ENCODE measurements at places on chromosomes 2 and 18.
A peak's percentile ranks its signal among the peaks of the same experiment; 100 is the strongest.

DNA sequence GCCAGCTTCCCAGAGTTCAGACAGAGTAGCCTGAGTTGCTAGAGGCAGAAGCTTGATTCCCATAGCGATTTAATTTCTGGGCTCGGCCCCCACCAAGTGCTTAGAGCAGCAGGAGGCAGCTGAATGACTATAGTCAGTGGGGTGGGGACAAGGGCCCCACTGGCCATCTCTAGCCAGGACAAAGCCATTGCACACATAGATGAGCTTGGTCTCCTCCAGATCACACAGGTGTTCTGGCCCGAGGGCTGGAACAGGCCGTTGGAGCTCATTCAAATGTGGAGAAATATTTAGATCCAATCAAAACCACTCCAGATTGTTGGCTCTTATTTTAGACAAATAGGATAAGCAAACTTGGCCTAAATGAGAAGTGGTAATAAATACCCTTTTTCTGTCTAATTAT is 287.3 kb upstream of the NCKAP5 start:
- DNase-seq = no peak

GRCh38 chr18:64693766-64694165 is 544.9 kb upstream of the LINC00305 start:
- DNase-seq = no peak

DNA sequence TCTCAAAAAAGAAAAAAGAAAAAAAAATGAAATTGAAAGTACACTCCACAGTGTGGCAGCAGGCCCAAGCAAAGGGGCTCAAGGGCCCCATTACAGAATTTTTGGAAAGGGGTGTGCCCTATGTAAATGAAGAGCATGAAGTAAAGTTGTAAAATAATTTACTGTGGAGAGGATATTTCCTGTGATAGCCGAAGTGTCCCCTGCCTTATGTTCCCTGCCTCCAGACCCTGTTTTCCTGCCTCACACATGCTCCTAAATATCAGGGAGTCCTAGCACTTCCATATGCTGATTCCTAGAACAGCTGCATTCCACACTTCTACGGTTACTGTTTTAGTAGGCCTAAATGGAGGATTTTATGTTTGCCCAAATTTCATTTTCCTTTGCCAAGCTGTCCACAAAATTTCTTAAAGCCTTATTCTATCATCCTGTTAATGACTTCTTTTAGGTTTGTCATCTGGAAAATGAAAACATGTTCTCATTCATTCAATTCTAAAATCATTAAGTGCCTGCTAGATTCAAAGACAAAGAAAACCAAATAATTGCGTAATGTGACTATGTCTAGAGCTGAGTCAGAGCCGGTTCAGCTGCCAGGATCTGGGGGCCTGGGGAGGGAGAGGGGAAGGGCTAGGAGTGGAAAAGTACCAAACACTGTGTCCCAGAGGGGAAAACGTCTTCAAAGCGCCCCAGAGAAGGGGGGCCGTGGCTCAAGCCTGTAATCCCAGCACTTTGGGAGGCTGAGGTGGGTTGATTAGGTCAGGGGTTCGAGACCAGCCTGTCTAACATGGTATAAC is 25.9 kb upstream of the IMPA2 start:
- no peak for DNase-seq

DNA sequence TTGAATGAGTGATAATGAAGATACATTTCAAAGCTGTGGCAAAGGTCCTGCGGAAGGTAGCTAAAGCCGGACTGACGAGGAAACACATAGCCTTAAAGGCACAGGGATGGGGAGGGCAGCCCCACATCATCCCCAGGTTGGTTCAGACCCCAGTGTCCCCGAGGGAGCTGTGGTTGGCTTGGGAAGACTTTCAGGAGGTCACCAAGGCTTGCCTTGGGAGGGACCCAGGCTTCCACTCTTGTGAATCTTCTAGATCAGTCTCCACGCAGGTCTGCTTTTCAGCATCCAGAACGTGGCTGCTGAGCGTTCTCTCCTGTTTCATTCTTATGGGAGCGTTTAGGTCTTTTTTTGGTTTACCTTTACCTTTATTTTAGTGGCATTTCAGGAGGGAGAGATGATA is 16.8 kb downstream of the KIF1A start:
- DNase-seq = peak; percentile 17

DNA sequence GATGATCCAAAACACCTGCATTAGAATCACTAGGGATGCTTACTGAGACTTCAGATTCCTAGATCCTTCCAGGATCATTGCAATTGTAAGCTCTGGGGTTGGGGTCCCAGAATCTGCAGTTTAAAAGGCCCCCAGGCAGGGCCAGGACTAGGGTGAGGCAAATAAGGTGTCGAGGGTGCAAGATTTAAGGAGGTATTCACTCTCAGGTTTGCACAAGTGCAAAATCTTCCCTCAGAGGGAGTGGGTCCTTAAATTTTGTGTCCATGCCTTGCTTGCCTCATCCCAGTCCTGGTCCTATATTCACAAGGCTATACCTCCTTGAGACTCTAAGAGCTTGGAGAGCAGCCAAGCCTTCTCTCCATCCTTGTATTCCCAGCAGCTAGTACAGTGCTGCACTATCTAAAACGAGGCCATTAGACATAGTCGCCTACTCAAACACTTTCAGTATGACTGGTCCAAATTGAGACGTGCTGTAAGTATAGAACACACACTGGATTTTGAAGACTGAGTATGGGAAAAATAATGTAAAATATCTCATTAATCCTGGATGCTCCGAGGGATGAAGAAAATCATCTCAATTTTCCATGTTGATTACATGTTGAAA is 31.6 kb upstream of the MREG start:
- DNase-seq = no peak

DNA sequence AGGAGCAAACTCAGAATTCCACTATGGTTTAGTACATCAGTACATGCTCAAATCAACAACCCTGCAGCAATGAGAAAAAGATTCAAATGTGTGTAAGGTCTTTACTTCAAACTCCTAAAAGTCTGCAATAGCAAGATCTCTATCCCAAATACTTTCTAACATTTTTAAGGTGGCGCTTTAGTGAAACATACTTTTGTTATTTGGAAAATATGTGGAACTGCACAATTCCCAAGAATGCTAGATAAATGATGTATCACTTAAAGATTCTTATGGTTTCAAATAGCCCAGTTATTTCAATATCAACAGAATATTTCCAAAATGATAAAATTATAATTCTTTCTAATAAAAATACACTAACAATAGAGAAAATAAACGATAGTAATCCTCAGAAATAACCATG is 227.6 kb upstream of the SMAD7 start:
- DNase-seq = no peak

GRCh38 chr18:54215069-54215468 is 9.4 kb downstream of the MBD2 start:
- no peak for DNase-seq

DNA sequence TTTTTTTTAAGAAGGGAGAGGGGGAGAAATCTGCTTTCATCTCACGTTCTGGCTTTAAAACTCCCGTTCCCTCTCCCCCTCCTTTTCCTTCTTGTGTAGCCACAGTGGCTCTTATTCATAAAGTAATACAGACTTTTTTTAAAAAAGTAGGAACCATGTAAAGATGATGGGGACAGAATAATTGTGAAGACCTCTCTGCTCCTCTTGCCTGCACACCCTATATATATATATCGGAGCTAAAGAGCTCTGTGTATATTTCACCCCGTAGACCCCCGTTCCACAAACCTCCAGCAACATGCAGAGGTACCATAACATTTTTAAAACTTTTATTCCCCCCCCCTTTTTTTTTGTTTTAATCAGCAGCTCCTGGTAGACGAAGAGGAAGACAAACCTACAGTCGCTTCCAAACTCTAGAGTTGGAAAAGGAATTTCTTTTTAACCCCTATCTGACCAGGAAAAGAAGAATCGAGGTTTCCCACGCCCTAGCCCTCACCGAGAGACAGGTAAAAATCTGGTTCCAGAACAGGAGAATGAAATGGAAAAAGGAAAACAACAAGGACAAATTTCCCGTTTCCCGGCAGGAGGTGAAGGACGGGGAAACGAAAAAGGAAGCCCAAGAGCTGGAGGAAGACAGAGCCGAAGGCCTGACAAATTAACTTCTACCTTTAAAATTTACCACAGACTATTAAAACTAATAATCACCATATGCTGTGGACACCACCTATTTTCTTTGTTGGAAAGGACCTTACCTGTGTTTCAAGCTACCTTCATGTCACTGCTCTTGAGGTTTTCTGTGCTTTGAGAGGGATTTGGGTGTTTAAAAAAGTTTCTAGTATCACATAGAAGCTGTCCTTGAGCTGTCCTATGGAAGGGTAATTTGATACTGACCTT is 1.7 kb downstream of the HOXD8 start:
- DNase-seq = no peak

DNA sequence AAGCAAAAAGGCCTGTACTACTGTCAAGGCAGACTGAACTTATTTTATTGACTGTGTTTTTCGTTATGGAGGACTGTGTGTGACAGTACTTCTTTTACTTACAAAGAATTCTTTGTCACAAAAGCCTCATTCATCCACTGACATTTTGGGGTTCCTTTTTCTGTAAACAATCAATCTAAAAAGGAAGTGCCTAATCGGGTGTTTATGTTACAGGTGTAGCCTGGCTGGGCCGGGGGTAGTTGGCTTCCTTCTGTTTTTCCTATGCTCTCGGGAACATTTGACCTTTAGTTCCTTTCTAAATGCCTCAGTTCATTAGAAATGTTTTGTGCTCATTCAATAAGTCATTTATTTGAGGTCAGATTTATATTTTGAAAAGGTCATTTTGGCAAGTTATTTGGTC is 8.3 kb downstream of the ZCCHC2 start:
- DNase-seq = no peak

- DNase-seq = no peak
These were observed 186.2 kb upstream of the PARD3B start for GRCh38 chr2:204359076-204359475.
